ENCODE measurements at places on chromosomes 7 and 10.

DNA sequence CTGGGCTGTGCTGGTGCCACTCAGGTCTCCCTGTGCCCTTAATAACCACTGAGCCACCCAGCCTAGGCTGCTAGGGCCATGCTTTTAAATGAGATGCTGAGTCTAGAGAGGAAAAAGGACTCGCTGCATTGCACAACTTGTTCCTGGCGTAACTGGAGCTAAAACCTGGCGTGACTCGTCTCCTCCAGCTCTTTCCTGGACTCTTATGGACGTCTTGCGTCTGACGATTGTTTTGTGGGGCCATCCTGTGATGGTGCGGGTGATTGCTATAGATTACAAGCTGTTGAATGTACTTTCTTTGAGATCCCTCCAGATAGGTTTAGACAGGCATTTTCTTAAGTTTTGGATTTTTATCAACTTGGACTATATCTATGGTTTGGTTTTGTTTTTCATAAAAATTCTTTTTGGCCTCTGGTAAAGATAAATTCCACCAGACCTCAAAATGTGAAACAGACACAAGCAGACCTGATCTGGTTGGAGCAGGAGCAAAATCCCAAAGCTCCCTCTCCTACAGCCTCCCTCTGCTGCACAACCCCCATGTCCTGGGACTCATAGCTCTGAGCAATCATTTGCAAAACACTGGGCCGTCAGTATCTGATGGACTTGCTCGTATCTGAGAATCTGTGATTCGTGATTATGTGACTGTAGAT, 230.3 kb downstream of the ARHGAP12 start:
- DNase-seq: no peak

- no peak for DNase-seq
Measured at GRCh38 chr7:94376281-94376680, 18.4 kb upstream of the COL1A2 start.

- DNase-seq: no peak
Measured at GRCh38 chr10:114009281-114009996, 34.2 kb upstream of the ADRB1 start.

- no peak for DNase-seq
Measured at GRCh38 chr7:46414946-46415345, 493.9 kb upstream of the IGFBP3 start.

GRCh38 chr10:64546073-64546472, 1024.9 kb downstream of the REEP3 start:
- DNase-seq: no peak

DNA sequence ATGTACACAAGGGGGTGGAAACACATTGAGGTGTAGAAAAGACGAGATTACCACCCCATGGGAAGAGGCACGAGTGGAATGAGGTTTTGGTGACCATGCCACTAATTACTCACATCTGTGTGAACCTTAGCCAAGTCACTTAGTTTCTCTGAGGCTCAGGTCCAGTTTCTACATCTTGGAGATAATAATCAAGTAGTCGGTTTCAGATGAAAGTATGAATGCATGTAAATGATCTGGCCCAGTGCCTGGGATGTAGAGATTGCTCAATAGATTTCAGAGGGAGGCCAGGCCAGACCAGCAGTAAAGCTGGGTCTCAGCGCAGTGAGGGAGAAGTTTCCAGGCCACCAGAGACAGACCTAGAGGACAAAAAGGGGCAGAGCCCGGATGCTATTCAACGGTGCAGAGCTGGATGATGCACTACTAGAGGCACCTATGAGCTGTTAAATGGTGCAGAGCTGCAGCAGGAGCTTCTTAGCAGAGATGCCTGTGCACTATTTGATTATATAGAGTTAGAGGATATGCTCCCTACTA, 725.1 kb downstream of the GRID1 start:
- DNase-seq: no peak

- no peak for DNase-seq
Measured at GRCh38 chr10:102261196-102261595, 15.9 kb downstream of the GBF1 start.

DNA sequence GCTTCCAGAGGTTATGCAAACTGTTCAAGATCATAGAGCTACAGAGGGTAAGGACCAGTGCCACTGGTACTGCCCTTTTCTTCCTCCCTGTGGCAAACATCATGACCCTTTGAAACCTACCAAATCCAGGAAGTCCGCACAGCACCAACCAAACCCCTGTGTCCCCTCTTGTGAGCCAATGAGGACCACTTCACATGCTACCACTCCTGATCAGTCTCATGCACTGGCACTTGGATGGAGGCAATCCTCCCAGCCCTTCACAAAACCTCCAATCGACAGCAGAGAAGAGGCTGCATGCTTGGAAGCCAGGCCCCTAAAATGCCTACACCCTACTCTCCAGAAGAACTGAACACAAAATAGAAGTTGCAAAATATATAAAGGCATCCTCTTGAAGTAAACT, 248.0 kb downstream of the TNS3 start:
- no peak for DNase-seq

DNA sequence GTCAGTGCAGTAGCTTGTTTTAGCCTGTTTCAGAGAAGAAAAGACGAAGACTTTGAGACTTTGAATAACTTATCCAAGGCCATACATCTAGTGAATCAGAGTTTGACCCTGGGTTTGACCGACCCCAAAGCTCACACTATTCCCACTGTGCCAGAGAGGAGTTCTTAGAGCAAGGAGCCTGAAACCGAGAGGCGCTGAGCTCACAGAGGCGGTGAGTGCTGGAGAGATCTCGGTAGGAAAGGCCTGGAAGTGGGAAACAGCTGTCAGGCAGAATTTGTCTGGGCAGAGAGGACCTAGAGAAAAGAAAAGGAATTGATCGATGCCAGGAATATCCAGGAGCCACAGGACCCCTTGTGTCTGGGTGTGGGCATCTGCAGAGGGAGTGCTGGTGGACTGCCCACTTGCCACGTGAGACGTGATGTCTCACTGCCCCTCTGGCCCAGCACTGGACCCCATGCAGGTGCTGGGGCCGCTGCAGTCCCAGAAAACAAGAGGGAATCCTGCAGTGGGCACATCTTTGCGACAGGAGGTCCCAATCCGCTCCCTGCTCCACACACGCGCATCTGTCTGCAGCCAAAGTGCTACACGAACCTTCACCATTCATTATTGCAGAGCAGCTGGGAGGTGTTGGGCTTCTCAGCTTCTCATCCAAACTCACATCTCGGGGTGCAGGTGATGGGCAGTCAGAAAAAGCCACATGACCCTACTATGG, 6.2 kb downstream of the CALML3 start:
- no peak for DNase-seq
